ENCODE measurements at places on chromosomes 5 and 9.

GRCh38 chr5:668283-668995 lies 24.7 kb downstream of the TPPP start:
- no peak for DNase-seq

GRCh38 chr5:107121793-107122519 lies 548.8 kb downstream of the EFNA5 start:
- DNase-seq = no peak

- no peak for DNase-seq
Measured at GRCh38 chr9:106019039-106019680, 324.8 kb downstream of the TMEM38B start.

DNA sequence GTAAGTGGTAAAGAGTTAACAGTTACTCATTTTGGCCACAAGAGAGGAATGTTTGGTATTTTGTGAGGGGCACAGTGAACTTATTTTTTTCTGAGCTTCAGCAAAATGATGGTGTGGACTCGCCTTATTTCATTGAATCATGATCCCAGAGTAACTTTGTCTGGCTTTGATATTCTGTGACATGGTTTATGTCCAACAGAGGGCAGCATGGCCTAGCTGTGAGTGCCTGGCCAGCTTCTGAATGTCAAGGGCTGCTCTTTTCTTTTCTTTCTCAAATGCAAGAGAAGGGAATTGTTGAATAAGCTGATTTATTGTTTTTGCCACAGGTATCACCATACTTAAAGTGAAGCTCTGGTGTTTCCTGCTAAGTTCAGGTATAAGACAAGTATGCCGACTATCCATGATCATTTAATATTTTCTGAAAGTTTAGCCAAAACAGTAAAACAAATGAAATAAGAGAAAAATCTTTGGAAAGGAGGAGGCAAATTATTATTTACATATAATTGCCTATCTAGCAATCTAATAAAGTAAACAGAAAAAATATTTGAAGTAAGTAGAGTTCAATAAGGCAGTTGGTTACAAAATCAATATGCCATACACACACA lies 31.7 kb downstream of the MRPL22 start:
- peak; percentile 22 for DNase-seq

DNA sequence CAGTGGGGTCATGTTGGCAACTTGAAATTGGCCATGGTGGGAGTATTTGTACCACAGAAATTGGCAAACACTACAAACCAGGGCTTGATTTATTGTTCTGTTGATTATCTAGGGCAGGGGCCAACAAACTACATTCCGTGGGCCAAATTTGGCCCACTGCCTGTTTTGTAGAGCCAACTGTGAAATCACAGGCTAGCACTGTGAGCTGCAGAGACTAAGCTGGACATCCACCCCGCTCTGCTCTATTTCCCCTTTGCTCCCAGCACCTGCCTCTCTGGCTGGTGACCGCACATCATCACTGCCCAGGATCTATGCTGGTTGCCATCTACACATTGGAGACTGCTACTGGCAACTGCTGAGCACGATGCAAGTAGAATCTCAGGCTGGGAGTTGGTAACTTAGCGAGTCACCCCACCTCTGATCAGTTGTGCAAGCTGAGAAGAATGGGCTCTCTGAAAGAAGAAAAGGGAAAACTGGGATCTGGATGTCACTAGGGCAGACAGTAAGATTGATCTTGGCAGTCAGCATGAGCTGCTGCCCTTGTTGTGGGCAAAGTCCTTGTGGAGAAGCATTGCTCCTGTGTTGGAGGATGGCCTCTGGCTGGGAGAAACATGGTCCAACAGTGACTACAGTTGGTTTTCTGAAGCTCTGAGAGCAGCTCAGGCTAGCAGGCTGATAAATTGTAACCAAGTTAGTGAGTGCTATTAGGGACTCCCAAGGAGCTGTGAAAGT lies 144.7 kb upstream of the RAD23B start:
- no peak for DNase-seq

- no peak for DNase-seq
Measured at GRCh38 chr9:14213504-14213903, 100.4 kb downstream of the NFIB start.

DNA sequence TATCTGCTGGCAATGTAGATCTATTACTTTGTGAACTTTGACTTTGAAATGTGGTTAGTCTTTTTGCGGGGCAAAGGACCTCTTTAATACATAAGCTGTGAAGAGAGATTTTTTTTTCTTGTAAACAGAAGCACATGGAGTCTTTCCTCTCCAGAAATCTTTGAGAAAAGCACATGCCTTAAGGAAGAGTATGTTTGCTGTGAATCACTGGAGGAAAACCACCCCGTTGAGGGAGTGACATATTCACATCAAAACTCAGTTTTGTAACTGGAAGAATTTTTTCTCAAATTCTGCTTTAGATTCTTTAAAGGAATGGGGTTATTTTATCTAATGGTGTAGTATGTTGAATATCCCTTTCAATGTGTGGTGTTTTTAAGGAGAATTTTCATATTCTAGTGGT lies 3.5 kb downstream of the DMRT3 start:
- DNase-seq = no peak
